Stimulated activated CD8-positive, alpha-beta memory T cell treated with anti-CD3 and anti-CD28 coated beads, Interleukin-4, amount 100 ng/mL, for 1 hour (primary cell): ENCODE measurements at places on chromosomes 3 and 15.

- DNase-seq = no peak
Observed at GRCh38 chr3:187753516-187753915, 8.2 kb upstream of the BCL6 start.

GRCh38 chr3:140013220-140013619 lies 78.2 kb downstream of the CLSTN2 start:
- no peak for DNase-seq

DNA sequence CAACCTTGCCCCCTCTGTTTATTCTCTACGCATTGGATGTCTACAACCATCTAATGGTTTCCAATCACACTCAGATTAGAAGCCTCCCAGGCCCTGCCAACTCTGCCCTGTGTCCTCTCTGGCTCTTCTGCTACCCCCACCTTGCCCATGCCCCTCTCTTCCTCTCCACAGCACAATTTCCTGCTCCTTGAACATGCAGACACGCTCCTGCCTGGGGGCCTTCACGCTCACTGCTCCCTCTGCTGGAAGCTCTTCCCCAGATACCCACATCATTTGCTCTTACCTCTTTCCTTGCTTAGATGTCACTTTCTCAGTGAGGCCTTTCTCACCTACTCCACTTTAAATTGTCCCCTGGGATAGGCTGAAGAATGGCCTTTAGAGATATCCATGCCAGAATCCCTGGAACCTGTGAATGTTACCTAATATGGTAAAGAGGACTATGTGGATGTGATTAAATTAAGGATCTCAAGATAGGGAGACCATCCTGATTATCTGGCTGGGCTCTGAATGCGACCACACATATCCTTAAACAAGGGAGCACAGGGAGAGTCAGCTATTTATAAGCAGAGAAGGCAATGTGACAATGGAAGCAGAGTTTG lies 9.9 kb downstream of the KY start:
- DNase-seq = no peak

GRCh38 chr3:57335283-57335938 lies 42.9 kb upstream of the ASB14 start:
- DNase-seq = no peak

DNA sequence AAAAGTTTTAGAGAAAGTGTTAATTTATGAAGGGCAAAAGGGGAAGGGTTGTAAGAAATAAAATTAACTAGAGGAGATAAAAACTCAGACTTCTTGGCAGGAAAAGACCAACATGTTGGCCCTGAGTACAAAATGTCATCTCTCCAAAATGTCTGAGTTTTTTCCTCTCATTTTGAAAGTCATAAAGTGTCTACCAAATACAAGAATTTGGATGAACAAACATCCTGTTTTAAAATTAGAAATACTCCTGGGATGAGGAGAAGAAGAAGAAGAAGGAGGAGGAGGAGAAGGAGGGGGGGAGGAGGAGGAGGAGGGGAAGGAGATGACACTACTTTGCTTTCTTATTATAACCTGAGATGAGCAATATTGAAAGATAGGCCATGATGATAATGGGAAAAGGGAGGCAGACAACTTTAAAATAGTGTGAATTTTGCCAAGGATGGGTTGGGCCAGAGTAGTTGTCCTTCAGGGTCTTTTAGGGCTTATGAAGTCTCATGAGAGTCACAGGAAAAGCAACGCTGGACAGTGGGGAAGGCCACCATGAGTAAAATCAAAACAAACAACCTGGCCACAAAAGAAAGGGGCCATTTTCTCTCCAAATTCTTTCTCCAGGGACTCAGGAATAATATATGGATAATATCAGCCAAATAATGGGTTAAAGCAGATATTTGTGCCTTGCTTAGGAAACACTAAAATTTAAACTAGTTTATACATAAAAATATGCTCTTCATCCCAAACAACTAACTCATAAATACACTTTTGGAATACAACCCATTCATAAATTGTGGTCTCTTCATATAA lies 632.9 kb downstream of the EPHA3 start:
- DNase-seq = no peak

GRCh38 chr3:124965413-124965812 lies 30.9 kb upstream of the MUC13 start:
- no peak for DNase-seq

- DNase-seq = no peak
Observed at GRCh38 chr15:76153241-76154197, 93.7 kb downstream of the TMEM266 start.

GRCh38 chr3:100416176-100416575 lies 14.8 kb downstream of the LNP1 start:
- DNase-seq = no peak

GRCh38 chr3:152909180-152909883 lies 74.4 kb downstream of the P2RY1 start:
- no peak for DNase-seq

DNA sequence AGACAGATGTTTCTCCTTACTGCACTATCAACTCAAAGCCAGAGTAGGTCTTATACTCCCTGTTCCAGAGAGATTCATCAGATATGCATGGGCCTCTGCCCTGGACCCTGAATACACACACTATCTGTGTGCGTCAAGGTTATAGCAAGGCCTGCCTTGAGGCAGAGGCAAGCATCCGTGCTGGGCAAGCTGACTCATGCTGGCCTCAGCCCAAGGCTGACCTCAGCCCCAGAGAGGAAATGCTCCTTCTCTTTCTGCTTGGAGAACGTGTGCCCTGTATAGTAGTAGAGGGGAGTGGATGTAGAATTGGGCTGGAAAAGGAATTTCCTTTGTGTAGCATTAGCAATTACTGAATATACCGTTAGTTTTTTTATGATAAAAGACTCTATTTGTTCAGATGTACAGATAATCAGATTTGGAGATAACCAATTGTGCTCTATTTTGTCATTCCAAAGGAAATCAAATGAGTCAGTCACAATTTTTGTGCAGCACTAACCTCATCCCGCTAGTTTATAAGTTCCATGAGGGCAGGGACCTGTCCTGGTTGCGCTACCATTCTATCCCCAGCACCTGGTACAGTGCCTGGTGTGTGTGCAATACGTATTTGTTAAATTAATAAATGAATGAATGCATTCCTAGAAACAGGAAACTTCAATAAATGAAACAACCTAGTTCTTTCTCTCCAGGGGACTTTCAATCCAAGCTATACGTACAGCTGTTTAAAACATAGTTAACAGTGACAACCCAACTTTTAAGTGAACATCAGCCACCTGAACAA lies 13.3 kb upstream of the PAQR9 start:
- DNase-seq = no peak

GRCh38 chr15:31324806-31325594 lies 1.6 kb upstream of the KLF13 start:
- DNase-seq = no peak

DNA sequence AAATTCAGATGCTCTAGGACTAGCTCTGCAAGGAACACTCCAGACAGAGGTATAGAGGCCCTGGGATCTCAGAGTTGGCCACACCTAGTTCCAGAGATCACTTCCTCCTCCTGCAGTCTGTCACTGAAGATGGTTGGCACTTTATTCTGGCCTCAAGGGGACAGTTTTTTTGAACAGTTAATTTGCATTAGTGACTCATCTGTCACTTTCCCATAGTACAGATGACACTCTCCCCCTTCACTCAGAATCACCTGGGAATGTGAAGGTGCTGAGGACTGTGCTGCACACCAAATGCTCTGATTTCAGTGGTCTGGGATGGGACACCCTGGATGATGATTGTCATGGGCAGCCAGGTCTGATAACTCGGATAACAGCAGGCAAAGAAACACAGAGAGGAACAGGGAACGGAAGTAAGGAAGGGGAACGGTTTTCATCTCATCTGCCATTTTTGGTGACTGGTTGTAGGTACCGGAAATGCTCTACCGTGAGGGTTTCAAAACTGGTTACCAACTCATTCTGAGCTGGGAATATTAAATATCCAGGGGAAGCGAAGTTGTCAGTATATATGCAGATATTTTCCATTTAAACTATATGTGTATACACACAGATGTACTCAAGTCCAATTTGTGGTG lies 232.5 kb upstream of the ST8SIA2 start:
- no peak for DNase-seq

- DNase-seq = no peak
Observed at GRCh38 chr3:24457719-24458118, 36.9 kb downstream of the THRB start.

- no peak for DNase-seq
Observed at GRCh38 chr3:5123937-5124336, 1.8 kb downstream of the ARL8B start.

DNA sequence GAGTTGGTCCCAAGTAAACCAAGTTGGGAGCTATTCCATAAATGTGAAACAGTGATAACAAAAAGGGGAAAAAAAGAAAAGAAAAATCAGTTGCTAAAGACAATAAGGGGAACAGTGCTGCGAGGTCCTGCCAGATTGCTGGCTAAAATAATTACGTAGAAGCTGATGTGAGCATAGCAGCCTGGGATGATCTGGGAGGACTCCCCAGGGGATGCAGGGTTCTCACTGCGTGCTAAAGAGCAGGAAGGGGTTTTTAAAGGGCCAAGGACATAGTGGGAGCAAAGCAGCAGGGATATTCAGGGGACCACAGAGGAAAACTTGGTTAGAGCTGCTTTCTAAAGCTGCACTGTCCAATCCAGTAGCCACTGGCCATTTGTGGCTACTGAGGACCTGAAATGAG lies 133.0 kb upstream of the UMPS start:
- DNase-seq = no peak

GRCh38 chr3:149585401-149585726 lies 72.5 kb downstream of the WWTR1 start:
- no peak for DNase-seq

DNA sequence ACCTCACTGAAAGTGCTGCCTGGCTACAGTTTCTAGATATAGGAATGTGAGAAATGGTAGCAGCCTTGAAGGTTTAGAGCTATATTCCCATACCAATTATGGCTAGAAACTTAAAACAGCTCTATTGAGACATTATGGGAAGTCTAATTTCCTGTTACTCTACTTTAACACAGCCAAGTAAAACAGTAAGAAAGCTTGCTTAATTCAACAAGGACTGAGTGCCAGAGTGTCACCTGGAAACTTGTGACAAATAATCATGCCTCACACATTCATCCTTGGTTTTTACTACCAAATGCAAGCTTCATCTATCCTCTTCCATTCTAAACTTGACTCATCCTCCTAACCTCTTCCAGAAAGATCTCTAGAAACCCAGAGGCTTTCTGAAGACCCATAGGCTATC lies 41.7 kb downstream of the UBE3A start:
- no peak for DNase-seq

DNA sequence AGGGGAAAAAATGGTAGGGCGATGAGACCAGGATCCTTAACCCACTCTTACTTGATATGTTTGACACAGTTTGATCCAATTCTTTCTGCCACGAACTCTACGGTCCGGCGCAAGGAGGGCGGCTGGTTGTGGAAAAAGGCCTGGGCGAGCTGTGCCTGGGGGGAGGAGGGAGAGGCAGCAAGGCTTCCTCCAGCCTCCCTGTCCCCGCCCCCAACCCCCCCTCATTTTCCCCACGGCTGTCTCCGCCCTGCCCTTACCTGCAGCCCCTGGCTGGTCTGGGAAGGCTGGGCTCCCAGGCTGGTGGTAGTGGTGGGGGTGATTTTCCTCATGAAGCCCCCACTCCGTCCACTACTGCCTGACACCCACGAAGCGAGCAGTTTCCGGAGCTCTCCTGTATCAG lies 8.0 kb downstream of the CDAN1 start:
- no peak for DNase-seq

GRCh38 chr3:130760922-130761321 lies 14.3 kb upstream of the PIK3R4 start:
- DNase-seq = no peak

DNA sequence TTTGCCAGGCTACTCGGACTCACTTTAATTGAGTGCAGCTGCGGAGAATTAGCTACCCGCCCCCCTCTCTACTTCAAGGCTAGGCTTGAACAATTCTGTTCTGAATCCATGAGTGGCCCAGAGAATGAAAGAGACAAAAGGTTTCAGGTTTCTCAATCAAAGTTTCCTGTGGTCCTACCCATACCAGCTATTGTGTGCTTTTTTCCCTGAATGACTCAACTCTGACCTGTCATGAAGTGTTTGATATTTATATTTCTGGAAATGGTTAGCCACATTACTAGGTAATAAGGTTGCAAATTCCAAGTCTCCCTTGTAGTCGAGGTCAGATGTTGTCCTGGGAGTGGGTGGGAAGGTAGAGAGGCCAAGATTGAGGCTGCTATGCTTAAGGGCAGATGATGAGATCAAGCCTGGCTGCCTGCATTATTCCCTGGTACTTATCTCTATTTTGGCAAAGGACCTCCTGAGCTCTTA lies 392.7 kb upstream of the TBL1XR1 start:
- DNase-seq = no peak

DNA sequence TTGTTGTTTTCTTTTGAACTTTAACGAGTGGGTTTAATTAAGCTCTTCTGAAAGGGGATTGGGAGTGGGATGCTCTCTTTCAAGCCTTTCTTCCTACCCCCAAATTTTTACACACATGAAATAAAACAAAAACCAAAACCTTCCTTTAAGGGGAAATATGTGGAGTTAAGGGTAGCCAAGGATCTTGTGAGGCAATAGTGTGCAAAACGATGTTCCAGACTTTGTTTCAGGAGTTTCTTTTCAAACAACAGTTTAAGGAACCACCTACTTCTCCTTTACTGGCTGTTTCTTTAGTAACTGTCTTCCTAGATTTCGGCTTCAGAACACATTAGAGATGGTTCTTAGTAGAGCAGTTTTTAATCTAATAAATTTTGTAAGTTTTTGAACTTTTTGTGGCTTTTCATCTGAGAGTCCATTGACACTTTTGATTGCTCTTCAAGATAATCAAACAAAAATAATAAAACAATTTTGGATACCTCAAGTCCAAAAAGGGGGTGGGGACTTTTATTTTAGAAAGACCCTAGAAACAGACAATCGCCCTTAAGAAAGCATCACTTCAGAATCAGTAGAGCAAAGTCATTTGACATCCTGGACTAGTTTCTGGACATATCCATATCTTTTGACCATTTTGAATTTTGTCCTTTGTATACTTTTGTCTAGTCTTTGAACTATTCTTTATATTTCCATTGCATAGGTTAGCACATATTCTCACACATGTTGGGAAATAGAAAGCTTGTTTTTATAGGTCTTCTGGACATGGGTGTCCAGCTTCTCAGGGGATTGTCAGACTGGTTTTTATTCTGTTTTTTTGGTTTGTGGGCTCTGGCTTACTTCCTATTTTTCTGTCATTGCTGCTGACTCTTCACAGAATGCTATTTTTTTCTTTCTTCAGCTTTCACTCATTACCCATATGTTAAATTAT lies 6.0 kb downstream of the DIPK2A start:
- DNase-seq = no peak

- DNase-seq = peak; percentile 19
Observed at GRCh38 chr3:32175607-32176197, 62.8 kb upstream of the CMTM8 start.

GRCh38 chr3:166013073-166013679 lies 176.0 kb upstream of the BCHE start:
- DNase-seq = no peak

GRCh38 chr3:156750191-156750873 lies 75.8 kb upstream of the LEKR1 start:
- no peak for DNase-seq

GRCh38 chr3:96813820-96814650 lies at the start of gene EPHA6:
Gene EPHA6, plus strand, starts transcription at chr3:96814594.
- DNase-seq = no peak

GRCh38 chr3:48656841-48657281 lies 5.8 kb downstream of the CELSR3 start:
- no peak for DNase-seq

GRCh38 chr3:9855594-9855993 lies 11.8 kb upstream of the RPUSD3 start:
- no peak for DNase-seq
